ENCODE measurements at places on chromosomes 4 and X.

GRCh38 chr4:37383579-37384229, 139.2 kb downstream of the NWD2 start:
- DNase-seq = no peak

DNA sequence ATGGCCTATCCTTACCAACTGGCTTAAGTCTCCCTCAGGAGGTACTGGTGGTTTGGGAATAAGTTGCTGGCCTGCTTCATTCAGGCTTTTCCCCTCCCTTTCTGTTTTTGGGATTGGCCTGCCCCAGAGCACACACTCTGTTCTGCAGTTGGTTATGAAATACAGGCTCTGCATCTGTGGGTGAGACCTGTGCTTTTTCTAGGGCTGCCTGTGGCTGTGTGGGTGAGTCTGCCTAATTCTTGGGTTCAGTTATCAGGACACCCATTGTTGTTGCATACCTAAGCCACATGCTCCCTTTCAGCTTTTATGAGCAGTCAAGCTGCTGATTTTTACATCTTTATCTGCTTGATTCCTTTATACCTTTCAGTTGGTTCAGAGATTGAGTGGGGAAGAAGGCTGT, 19.0 kb upstream of the CWH43 start:
- DNase-seq = no peak

DNA sequence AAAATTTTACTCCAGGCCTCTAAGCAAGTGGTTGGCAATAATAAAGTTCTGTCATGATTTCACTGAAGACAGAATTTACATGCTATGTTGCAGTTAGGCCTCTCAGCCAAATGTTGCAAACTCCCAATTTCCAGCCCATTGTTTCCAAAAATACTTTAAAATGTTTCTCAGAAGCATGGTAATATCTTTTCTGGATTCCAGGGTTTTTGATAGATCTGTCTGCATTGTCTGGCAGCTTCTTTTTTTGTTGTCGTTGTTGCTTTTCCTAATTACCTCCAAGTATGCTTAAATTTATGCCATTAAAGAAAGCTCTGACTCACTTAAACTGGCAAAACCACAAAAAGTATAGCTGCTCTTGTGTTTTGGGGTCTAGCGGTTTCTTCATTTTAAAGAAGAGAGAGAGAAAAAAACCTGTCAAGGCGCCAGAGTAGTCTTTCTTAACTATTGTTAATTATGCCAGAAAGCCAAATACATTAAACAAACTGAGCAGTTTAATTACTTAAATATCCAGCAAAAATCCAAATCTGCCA, 97.0 kb downstream of the AGTR2 start:
- DNase-seq = no peak

- DNase-seq = no peak
Measured at GRCh38 chr4:125582302-125582701, 267.5 kb downstream of the FAT4 start.

DNA sequence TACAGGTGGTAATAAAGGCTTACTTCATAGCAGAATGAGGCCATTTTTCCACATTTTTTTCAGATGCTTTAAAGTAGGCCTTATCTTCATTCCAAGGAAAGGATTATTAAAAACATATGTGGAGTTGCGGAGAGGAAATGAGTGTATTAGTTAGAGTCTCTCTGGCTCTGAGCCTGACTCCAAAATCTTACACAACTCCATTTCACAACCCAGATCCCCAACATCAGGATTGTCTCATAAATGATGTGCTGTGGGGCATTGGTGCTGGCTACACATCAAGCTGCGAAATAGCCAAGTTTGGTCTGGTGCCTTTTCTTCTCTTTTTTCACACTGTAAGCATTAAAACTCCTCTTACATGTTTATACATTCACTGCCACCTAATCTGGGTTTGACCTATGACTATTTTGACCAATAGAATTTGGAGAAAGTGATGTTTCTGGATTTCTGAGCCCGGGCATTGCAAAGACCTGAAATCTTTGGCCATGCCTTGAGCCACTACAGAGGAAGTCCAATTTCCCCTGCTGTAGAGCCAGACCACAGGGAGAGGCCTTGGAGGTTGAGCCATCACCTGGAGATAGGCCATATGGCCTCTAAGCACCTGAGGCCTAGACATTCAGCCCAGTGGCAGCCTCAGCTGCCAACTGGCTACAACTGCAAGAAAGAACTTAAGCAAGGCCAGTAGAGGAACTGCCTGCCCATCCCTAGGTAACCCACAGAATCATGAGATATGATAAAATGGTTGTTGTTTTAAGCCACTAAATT, 16.7 kb upstream of the SOD3 start:
- no peak for DNase-seq

DNA sequence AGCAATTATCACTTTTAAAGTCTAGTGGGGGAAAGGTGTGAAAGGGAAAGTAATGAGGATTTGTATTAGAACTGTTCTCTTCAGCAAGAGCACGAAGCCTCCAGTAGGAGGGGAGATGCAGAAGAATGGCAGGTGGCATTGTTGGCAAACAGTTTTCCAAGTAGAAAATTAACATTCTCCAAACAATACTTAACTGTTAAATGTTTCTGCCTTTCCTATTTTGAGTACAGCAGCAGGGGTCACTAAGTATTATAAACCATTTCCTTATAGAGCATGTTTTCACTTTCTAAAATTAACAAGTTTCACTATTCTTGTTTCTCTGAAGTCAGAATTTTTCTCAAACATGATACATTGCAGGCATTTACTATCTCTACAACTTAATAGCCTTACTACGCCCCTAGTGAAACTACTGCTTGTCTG, 58.7 kb downstream of the LEF1 start:
- no peak for DNase-seq

DNA sequence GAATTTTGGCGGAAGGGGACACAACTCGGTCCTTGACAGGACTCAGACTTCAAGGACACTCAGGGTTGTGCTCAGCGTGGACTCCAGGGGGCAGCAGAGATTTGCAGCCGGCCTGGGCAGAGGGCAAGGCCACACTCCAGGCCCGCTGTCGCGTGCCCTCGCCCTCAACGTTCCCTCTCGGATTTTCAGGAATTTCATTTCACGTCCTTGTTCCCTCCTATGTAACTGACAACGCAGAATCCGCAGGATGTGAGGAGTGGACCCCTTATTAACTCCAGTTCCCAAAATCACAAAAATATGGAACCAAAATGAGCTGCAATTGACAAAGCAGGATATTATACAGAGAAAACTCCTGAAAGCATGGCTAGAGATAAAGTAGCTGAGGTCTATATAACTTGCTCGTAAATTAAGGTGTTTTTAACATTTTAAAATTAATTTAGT, 21.0 kb upstream of the DCTD start:
- DNase-seq = peak; percentile 68

DNA sequence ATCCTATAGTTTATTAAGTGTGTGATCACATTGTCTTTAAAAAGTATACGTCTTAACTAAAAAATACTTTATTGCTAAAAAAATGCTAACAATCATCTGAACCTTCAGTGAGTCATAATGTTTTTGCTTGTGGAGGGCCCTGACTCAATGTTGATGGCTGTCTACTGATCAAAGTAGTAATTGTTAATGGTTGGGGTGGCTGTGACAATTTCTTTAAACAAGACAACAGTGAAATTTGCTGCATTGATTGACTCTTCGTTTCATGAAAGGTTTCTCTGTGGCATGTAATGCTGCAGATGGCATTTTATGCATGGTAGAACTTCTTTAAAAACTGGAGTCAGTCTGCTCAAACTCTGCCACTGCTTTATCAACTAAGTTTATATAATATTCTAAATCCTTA, 101.4 kb upstream of the IL15 start:
- no peak for DNase-seq

DNA sequence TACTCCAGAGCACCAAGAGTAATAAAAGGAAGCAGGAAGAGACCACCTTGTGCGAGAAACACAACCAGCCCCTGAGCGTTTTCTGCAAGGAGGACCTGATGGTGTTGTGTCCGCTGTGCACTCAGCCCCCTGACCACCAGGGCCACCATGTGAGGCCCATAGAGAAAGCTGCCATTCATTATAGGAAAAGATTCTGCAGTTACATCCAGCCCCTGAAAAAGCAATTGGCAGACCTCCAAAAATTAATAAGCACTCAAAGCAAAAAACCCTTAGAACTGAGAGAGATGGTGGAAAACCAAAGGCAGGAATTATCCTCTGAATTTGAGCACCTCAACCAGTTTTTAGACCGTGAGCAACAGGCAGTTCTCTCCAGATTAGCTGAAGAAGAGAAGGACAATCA, 5.7 kb downstream of the TRIM75 start:
- no peak for DNase-seq

DNA sequence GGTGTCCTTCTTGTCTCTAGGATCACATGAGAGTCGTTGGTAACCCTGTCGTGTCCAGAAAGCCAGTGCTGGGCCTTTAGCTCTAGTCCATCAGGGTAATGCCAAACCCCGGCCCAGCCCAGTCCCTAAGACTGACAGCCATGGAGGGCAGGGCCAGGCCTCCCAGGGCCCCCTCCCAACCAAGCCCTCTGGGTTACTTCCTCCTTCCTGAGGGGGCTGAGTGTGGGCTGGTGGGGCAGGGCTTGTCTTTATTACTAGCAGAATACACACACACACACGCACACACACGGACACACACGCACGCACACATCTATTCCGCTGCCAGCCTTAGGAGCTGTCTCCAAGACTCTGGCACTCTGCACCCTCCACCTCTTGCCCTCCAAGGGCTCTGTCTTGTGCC, 35.6 kb upstream of the CDKN2AIP start:
- no peak for DNase-seq

DNA sequence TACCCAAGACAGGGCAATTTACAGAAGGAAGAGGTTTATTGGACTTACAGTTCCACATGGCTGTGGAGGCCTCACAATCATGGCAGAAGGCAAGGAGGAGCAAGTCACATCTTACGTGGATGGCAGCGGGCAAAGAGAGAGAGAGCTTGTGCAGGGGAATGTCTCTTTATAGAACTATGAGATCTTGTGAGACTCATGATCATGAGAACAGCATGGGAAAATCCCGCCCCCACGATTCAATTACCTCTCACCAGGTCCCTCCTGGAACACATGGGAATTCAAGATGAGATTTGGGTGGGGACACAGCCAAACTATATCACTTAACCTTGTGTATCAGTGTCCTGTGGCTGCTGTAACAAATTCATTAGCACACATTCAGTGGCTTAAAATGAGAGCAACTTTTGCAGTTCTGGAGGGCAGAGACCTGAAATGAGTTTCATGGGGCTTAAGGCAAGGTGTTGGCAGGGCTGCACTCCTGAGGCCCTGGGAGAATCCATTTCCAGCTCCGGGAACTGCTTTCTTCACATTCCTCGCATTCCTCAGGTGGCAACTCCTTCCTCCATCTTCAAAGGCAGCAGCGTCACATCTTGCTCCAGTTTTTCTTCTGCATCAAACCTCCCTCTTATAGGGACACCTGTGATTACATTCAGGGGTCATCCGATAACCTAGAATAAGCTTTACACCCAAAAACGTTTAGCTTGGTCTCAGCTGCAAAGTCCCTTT, 22.3 kb upstream of the NSG1 start:
- DNase-seq = no peak

GRCh38 chr4:140793291-140793690, 37.1 kb upstream of the TBC1D9 start:
- DNase-seq = no peak

GRCh38 chr4:55635282-55635681, 816 bp downstream of the NMU start:
- no peak for DNase-seq

- no peak for DNase-seq
Measured at GRCh38 chr4:113336556-113336955, 287.1 kb downstream of the ANK2 start.

GRCh38 chr4:113148925-113149324, 99.5 kb downstream of the ANK2 start:
- DNase-seq = no peak

- peak; percentile 10 for DNase-seq
Measured at GRCh38 chr4:20254511-20255250, 3.0 kb downstream of the SLIT2 start.

DNA sequence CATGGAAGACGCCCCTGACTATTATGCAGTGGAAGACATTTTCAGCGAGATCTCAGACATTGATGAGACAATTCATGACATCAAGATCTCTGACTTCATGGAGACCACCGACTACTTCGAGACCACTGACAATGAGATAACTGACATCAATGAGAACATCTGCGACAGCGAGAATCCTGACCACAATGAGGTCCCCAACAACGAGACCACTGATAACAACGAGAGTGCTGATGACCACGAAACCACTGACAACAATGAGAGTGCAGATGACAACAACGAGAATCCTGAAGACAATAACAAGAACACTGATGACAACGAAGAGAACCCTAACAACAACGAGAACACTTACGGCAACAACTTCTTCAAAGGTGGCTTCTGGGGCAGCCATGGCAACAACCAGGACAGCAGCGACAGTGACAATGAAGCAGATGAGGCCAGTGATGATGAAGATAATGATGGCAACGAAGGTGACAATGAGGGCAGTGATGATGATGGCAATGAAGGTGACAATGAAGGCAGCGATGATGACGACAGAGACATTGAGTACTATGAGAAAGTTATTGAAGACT, 3.6 kb downstream of the TSPYL2 start:
- no peak for DNase-seq

- DNase-seq = no peak
Measured at GRCh38 chr4:47533689-47534347, 48.7 kb downstream of the ATP10D start.

DNA sequence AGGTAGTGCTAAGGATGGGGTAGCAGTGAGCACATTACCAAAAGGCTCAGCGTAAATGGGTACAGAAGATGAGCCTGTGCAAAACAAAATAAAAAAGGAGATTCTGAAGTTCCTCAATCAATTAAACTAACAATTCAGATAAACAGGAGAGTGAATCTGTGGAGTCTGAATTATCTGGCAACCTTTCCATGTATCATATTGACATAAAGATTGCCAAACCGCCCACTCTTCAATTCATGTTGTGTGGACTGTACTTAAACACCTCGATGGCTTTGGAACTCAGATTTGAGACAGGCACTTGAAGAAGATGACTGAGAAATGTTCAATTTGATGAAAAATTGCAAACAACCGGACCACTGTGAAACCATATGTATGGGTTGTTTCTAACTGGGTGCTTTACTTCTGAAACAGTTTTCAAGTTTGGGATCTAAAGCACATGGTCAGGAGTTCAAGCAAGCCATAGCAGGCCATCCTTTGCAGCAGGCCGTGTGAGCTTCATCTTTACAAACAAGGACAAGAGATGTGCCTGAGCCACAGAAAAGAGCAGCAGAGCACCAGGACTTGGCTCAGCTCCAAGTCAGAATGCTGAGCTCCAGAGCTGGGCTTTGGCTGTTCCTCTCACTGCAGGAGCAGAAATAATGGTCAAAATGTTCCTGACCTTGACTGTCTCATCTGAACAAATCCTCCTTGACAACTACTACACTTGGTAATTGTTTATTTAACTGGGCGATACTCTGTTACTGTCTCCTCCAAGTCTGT, 108.1 kb downstream of the MGST2 start:
- DNase-seq = no peak

GRCh38 chr4:139521754-139522401, 34.1 kb downstream of the SETD7 start:
- no peak for DNase-seq

- DNase-seq = no peak
Measured at GRCh38 chr4:121648516-121648915, 48.3 kb downstream of the ANXA5 start.

GRCh38 chr4:174582463-174582862, 60.2 kb upstream of the HPGD start:
- DNase-seq = no peak
